T-cell (primary cell): ENCODE measurements at places on chromosomes 13 and 19. TPM values are rescaled to one million over a fixed set of nuclear protein-coding genes. Genes with fewer than 3 reads are reported as not detected.

DNA sequence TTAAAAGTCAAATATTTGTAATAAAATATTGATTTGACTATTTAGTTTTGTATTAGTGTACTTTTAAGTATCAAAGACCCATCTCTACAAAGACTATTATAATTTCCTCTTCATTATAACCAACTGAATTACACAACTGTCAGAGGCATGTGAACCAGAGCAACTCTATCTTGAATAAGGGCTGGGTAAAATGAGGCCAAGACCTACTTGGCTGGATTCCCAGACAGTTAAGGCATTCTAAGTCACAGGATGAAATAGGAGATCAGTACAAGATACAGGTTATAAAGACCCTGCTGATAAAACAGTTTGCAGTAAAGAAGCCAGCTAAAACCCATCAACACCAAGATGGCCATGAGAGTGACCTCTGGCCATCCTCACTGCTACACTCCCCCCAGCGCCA, 36.2 kb upstream of the ATP12A start:
- no peak for DNase-seq

The CACNG7 gene
- not detected for total RNA-seq

GRCh38 chr19:41895745-41896580, 13.0 kb downstream of the ARHGEF1 start:
- no peak for DNase-seq

The YJEFN3 gene
- total RNA-seq, result 12.5 TPM

GRCh38 chr13:50241479-50241878, 226.2 kb downstream of the KCNRG start:
- no peak for DNase-seq

- peak; percentile 60 for DNase-seq
Measured at GRCh38 chr19:47609906-47610894, 1.3 kb downstream of the BICRA start.

DNA sequence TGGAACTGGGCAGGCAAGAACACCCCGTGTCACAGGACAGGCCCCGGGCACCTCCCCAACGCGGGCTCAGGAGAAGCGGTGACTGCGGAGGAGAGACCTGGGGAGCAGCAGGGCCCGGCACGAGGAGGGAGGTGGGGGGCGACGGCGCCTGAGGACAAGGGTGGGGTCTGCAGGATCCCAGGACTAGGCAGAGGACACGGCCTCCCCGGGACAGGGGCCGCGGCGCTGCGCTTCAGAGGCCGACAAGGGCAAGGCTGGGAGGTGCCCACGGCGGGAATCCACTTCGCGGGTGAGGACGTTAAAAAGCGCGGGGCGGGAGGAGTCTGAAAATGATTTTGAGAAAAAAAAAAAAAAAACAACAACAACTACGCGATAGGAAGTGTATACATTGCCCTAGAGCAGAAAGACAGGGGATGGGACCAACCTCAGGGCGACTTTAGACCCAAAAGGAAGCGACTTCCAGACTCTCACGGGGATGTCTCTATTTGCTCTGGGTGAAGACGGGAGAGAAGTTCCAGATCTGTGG, 44.9 kb downstream of the ZNF611 start:
- peak; percentile 4 for DNase-seq

GRCh38 chr13:73717632-73718031, 416.6 kb downstream of the KLF12 start:
- no peak for DNase-seq

The ZNF681 gene
- 5.5 TPM for total RNA-seq

- no peak for DNase-seq
Measured at GRCh38 chr13:50417597-50417996, 402.4 kb downstream of the KCNRG start.

DNA sequence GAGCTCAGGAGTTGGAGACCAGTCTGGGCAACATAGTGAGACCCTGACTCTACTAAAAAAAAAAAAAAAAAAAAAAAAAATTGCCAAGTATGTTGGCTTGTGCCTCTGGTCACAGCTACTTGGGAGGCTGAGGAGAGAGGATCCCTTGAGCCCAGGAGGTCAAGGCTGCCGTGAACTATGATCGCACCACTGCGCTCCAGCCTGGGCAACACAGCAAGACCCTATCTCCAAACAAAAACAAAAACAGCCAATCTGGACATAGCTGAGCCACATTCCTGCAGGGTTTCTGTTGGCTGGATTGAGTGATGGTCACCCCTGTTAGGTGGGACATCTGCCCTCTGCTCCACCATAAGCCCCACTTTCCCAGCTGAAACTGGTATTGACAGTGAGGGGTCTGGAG, 13.6 kb upstream of the ANGPTL8 start:
- DNase-seq, result no peak

DNA sequence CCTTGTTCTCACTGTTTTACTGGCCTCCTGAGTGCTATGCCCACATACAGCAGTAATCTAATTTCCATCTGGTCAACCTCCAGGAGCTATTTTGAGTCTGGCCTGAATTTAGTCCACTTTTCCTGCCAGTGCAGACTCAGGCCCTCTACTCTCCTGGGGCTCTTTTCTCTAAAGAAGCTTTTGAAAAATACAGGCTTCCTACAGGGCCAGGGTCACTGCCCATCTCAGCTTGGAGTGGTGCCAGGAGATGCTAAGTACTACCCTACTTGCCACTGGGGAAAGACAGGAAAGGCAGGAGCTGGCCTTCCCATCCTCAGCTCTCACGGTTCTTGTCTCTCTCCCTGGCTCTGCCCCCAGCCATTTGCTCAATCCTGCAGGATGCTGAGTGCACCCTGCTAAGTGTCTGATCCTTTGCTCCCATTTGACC, 101.7 kb upstream of the SERP2 start:
- no peak for DNase-seq

The LMTK3 gene
- 23.5 TPM for total RNA-seq

The ZNF880 gene
- 31.1 TPM for total RNA-seq
